ENCODE measurements at places on chromosomes 7 and 10.

DNA sequence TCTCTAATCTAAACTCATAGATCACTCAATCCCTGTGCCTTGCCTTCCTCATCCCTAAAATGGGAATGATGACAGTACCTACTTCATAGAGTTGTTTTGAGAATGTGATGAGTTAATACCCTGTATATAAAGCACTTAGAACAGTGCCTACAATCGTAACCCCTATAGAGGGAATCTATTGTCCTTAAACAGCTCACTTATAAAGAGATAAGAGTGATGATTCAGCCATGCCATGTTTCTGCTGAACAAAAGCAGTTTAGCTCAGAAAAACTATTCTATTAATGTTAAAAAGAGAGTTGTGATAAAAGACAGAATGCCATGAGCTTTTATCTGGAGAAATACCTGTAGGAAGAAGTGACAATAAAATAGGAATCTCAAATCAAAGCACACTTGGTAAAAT, 63.6 kb downstream of the CUBN start:
- no peak for DNase-seq

GRCh38 chr7:4483851-4484250, 198.2 kb upstream of the FOXK1 start:
- no peak for DNase-seq

GRCh38 chr10:76311752-76312636, 880.6 kb downstream of the LRMDA start:
- DNase-seq = no peak

DNA sequence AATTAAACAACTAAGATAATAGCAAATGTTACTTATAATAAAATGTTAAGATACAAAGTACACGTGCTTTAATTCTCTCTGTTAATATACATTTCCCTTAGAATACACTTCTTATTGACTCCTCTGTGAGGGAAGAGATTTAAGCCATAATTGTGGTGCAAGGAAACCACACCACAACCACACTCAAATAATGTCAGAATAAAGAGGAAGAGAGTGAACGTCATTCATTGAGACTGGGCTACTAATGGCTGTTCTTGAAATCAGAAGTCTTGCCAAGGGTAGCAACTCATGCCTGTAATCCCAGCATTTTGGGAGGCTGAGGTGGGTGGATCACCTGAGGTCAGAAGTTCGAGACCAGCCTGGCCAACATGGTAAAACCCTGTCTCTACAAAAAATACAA, 10.0 kb downstream of the FAM171A1 start:
- no peak for DNase-seq

GRCh38 chr10:101704331-101704730, 9.4 kb upstream of the FBXW4 start:
- no peak for DNase-seq

GRCh38 chr7:71229699-71230098, 97.8 kb downstream of the GALNT17 start:
- no peak for DNase-seq

GRCh38 chr7:1495564-1496242, 8.5 kb downstream of the INTS1 start:
- no peak for DNase-seq

- peak; percentile 15 for DNase-seq
These were observed 1.4 kb downstream of the FBXW4 start for GRCh38 chr10:101693651-101693977.

GRCh38 chr7:17027789-17028152, 146.0 kb upstream of the AGR3 start:
- DNase-seq = no peak

DNA sequence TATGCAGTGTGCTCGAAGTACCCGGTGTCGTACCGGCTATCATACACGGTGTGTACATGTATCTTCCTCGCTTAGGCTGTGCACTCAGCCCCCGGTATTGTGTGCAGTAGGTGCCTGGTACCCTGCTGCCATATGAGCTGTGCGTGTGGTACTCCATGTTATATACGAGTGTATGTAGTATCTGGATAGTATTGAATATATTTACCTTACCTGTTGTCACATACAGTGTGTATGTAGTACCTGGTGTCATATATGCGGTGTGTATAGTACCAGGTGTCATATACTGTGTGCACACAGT, 1.2 kb downstream of the ZMYND11 start:
- no peak for DNase-seq

- no peak for DNase-seq
These were observed 3.6 kb upstream of the ZEB1 start for GRCh38 chr10:31315453-31315852.

- no peak for DNase-seq
These were observed 404 bp upstream of the FMC1 start for GRCh38 chr7:139340808-139341057.

DNA sequence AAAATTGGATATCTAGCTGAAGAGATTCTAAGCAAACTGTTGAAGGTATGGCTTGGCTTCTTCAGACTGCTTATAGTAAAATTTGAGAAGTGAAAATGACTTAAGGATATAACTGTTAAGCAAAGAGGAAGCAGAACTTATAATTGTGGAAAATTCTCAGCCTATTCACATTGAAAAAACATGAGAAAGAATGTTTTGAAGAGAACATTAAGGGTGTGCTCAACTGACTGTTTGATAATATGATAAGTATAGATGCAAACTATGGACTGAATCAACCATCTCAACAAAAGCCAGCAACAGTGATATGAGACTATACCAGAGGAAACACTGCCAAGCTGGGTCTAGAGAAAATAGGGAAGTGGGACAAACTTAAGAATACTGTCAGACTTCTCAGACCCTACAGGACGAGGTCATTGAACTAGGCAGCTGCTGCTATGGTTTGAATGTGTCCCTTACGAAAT, 133.1 kb upstream of the PPP1R3A start:
- peak; percentile 16 for DNase-seq

DNA sequence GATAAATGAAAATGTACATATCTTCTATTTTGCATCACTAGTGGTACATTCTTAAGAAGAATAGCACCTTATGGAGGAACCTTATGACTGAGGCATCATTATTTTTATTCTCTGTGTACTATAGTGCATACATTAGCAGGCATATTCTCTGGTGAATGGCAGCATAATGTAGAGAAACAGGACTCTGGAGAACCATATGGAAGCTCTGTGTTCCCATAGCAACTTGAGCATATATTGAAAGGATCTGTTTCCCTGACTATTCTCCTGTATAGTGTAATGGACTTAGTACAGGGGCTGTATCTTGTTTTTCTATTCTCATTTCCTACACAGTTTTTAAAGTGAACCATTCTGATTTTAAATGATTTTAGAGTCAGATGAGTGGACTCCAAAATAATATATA, 128.4 kb upstream of the SMIM30 start:
- DNase-seq = no peak

GRCh38 chr10:31138026-31138553, 106.4 kb upstream of the ZNF438 start:
- DNase-seq = no peak

DNA sequence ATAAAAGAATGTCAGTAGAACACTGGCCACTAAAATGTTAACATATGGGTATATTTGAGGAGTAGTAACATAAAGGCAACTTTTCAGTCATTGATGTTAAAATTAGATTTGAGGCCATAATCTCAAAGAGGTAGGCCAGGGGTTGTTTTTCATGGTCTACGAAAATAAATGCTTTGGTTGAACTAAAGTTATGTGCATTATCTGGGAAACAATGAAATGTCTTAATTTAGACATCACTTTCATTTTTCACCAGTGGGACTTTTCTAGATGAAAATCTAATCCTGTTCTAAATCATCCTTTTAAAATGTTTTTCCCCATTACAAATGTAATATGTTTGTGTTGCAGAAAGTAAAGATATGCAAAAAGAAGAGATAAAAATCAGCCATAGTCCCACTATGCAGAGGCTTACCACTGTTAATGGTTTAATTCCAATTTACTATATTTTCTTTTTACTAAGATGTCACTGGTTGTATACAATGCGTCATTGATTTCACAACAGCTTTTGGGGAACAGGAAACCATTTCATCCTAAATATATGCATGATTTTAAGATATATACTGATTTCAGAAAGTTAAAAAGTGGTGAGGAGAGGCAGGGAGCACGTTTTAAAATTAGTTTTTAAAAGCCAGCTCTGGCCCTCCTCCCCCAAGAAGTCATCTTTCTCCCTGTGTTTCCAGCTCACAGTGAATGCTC, 64.3 kb downstream of the ARID5B start:
- no peak for DNase-seq

DNA sequence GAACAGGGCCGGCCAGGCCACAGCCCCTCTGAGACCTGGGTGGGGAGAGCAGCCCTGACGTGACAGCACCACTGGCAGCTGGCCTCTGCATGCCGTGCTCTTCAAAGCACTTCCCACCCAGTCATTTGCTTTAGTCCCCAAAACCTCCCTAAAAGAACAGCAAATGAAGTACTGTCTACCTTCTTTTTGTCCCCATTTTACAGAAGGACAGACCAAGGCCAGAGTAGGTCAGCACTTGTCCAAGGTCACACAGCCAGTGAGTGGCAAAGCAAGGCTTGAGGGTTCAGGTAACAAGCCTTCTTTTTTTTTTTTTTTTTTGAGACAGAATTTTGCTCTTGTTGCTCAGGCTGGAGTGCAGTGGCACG, 15.1 kb downstream of the ATP6V1F start:
- no peak for DNase-seq

DNA sequence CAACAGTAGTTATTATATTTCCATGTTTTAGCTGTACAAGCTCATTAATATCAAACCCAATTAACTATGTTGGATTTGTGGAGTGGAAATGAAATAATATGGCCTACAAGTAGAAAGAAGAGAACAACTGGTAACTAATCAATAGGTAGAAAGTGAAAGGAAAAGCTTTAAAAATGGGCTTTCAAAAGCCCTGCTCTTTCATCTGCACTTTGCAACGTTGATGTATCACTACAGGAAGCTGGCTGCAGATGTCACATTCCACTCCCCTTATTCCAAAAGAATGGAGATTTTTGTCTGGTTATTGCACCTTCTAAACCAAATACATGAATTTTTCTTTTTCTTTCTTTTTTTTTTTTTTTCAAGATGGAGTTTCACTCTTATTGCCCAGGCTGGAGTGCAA, 11.7 kb upstream of the MKI67 start:
- no peak for DNase-seq

GRCh38 chr7:1357601-1358271, 101.5 kb downstream of the MICALL2 start:
- DNase-seq = no peak

GRCh38 chr7:67857698-67858097, 861.1 kb downstream of the TYW1 start:
- no peak for DNase-seq

GRCh38 chr7:89623018-89623672, 531.1 kb upstream of the STEAP1 start:
- DNase-seq = peak; percentile 3

DNA sequence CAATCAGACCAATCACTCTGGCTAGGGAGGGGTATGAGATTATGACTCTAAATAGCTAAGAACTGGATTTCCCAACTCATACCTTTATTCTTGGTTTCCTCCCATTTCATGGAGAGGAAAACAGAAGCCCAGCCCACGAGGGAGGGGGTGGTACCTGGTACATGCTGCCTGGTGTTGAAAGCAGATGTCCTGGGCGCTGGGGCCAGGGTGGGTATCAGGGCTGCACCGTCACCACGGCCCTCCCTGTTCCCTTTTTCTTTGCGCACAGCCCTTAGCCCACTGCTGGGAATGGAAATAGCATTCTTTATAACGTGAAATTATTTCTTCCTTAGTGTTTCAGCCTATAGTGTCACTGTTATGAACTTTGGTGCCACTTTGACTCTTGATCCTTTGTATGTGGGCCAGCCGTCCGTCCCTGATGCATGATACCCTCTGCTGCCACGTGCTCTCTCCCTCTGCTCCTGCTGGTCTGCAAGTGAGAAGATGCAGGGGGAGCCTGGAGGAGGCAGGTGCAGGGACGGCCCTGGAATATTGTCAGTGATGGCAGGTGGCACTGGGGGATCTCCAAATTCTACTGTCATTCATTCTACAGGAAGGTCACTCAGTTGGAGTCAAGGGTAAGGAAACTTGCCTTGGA, 158.5 kb downstream of the CDH23 start:
- no peak for DNase-seq

GRCh38 chr7:133730360-133730759, 396.8 kb upstream of the LRGUK start:
- no peak for DNase-seq

DNA sequence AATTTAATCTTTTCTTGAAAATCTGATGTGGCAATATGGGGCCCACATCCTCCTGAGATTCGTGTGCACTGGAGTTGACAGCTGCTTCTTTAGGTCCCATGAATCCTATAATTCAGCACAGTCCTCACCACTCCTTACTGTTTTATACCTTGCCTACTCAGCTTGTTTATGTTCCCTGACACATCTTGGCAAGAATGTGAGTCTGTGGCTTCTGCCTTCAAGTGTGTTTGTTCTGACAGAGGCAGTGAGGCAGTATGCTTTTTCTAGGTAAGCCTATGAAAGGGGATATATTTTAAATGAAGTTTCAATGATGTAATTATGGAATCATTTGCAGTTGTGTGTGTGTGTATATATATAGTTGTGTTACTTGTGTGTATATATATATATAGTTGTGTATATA, 106.4 kb downstream of the AMPH start:
- DNase-seq = no peak

DNA sequence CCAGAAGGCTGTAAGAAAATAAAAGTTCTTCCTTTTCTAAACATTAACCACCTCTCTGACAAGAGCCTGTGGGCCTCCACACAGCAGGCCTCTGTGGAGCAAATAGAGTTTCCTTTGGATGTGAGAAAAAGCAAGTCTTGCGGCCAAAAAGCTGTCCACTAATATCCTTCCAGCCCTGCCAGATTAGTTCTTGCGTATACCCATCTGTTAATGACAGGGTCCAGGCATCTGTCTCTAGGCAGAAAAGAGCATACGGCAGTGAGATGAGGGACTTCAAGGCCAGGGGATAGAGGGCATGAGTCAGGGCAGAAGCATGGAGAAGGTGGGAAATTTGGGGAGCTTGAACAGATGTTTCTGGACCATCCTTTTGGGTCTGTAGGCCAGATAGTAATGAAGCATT, 164.9 kb downstream of the NSUN6 start:
- DNase-seq = no peak

DNA sequence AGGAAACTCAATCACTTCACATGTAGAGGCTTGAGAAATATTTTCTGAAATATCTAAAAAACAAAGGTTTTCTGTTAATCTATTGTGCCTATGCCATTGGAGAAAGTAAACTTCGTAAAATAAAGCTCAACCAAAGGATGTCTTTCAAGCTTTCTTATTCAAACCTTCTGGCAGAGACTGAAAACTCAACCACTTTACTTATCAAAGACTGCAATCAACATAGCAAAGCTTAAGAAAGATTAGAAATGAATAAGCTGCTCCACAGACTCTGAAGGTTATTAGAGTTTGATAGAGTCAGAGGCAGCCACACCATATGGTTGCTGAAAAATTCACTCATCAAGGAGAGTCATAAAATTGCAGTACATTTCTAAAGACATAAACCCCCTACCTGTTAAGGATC, 245.8 kb upstream of the MEOX2 start:
- no peak for DNase-seq

GRCh38 chr10:87092376-87092860, 2.2 kb downstream of the GLUD1 start:
- DNase-seq = no peak

- no peak for DNase-seq
These were observed 2.8 kb upstream of the TECTB start for GRCh38 chr10:112280205-112280921.

- no peak for DNase-seq
These were observed 145.1 kb downstream of the GNAI1 start for GRCh38 chr7:80279760-80280159.

- no peak for DNase-seq
These were observed 24.5 kb upstream of the ZNF488 start for GRCh38 chr10:47408606-47409005.

- DNase-seq = no peak
These were observed 112.1 kb downstream of the SGMS1 start for GRCh38 chr10:50511492-50512213.

Measured in GM12864 (cell line).